Activated T-helper 17 cell treated with anti-CD3 and anti-CD28 coated beads, Interleukin-2, amount 50 U/mL, for 72 hours (primary cell): ENCODE measurements at places on chromosomes 5 and 9. TPM values are rescaled to one million over a fixed set of nuclear protein-coding genes. Genes with fewer than 3 reads are reported as not detected.

GRCh38 chr5:160452036-160452435, 30.4 kb downstream of the PTTG1 start:
- no peak for ATAC-seq

GRCh38 chr5:122444411-122444810, 132.4 kb downstream of the SNCAIP start:
- ATAC-seq, result no peak

- no peak for ATAC-seq
Observed at GRCh38 chr5:55681301-55681700, 30.8 kb downstream of the SLC38A9 start.

GRCh38 chr5:137200906-137201700, 298.0 kb downstream of the SPOCK1 start:
- no peak for ATAC-seq

The BRIX1 gene
- total RNA-seq, result 43.0 TPM

The FOCAD gene
- total RNA-seq, result 21.6 TPM

The PCDHA1 gene
- not detected for total RNA-seq

The LECT2 gene
- total RNA-seq, result not detected

The KIF12 gene
- total RNA-seq, result not detected

The PKN3 gene
- 9.1 TPM for total RNA-seq

The COL5A1 gene
- 0.50 TPM for total RNA-seq
